Renal cortical epithelial cell (primary cell): ENCODE measurements at places on chromosomes 6 and 20. TPM values are rescaled to one million over a fixed set of nuclear protein-coding genes. Genes with fewer than 3 reads are reported as not detected.

GRCh38 chr20:25692499-25692898, 4.2 kb downstream of the ZNF337 start:
- DNase-seq: no peak

GRCh38 chr20:24769878-24770627, 179.0 kb upstream of the CST7 start:
- no peak for DNase-seq

The ZCCHC3 gene
- total RNA-seq: 6.6 and 14.4 TPM in 2 replicates

- DNase-seq: no peak
These were observed at the start of gene CALHM4 for GRCh38 chr6:116553451-116553850. Gene CALHM4, plus strand, starts transcription at chr6:116553751. Its CDS starts 43 bp downstream, at chr6:116553794.

DNA sequence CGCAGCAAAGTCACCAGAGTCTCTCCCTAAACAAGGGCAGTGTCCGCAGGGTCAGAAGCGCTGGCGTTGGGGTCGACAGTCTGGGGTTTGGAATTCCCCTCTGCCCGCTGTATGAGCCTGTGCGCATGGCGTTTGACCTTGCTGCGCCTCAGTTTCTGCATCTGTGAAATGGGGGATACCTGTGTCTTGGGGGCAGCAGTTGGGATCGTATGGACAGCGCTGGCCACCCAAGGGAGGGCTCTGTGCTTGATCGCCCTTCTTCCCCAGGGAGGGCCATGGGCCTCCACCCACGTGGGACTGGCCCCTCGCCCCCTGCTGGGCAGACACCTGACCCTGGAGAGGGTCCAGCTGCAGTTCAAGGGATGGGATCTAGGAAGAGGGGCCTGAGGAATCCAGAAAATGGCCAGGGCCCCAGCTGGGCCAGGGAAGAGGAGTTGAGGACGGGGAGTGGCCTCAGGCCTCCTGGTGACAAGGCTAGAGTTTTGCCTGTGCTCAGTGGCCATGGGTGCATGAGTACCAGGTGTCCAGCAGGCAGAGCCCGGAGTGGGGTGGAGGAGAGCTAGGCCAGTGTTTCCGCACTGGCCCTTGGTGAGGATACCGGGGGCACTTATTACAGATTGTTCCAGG, 26.4 kb upstream of the PHACTR3 start:
- no peak for DNase-seq

- peak; percentile 98 for DNase-seq
These were observed 201.4 kb downstream of the IBTK start for GRCh38 chr6:82045965-82046756.

DNA sequence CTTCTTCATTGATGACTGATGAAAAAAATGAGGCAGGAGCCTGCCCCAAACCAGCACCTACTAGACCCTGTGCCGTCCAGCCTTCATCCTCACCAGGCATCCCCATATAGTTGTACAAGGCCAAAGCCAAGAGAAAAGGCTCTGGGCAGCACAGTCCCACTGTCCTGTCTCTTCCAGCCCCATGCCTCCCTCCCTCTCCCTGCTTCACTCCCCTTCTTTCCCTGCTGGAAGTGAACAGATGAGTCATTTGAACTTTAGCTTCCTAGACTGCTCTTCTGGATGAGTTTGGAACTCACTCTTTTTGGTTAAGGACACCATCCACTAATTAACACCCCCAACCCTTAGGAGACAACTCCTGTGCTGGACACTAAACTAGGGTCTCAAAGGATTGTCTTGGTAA, 235.2 kb downstream of the LRFN2 start:
- DNase-seq: no peak

The EYA4 gene
- 0.17 and 1.1 TPM in 2 replicates for total RNA-seq

The CST2 gene
- not detected in 2 replicates for total RNA-seq

The ZNF391 gene
- 0.69 and 6.6 TPM in 2 replicates for total RNA-seq

The RIPOR2 gene
- 0.60 and 1.0 TPM in 2 replicates for total RNA-seq

The HMGCLL1 gene
- total RNA-seq: 0.45 and 0.69 TPM in 2 replicates

GRCh38 chr6:62528894-62529526, 243.0 kb upstream of the KHDRBS2 start:
- no peak for DNase-seq

The MC3R gene
- not detected in 2 replicates for total RNA-seq

- no peak for DNase-seq
These were observed 213.3 kb downstream of the CBLN4 start for GRCh38 chr20:55792049-55792448.

DNA sequence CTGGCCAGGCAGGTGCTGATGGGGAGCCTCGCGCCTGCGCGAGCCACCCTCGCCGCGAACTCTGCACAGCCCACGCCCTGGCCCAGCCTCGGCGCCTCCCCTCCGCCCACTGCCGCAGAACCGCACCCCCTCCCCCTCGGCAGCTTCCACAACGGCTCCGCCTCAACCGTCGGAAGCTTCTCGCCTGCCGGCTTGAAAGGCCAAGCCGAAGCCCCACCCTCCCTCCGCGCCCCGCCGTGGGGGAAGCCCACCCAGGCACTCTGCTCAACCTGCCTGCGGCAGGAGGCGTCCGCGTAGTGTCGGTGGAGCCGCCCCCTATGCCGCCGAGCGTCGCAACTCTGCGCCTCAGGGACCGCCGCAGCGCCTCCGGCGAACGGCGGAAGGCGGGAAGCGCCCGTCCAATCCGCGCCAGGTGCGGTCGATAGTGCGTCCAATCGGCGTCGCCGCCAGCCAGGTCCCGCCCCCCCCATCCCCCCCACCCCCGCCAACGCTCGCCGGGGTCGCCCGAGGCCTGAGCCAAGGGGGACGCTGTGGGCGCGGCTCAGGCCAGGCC, at the start of gene SYCP2:
Gene SYCP2, minus strand, starts transcription at position 342 of the 553 bp plus-strand sequence. CDS start 11,224 bp downstream, outside the sequence.
- DNase-seq: no peak

The RWDD1 gene
- total RNA-seq: 23.4 and 26.2 TPM in 2 replicates

DNA sequence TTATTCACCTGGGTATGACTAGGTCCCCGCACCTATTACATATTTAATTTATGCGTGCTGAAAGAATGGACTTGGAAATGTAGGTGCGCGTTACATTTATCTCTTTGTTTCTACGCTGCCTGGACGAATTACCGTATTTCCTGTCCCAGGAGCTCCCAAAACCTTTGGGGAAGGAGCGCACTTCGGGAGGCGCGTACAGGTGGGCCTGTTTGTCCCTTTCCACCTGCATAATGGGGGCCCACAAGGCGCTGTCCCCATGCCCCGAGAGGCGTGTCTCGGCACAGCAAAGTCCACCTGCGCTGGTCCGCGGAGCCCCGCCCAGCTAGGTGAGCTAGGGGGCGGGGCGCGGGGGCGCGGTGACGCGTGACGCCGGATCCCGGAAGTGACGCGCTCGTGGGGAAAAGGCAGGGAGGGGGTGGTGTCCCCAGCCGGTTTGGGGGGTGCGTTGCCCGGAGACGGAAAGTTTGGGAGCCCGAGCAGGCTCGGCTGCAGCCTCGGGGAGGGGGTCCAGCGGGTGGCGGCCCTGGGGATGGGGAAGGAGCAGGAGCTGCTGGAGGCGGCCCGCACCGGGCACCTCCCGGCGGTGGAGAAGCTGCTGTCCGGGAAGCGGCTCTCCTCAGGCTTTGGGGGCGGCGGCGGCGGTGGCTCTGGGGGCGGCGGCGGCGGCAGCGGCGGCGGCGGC, at the start of gene ANKS1A:
Gene ANKS1A, plus strand, starts transcription at position 382 of the 682 bp plus-strand sequence. Its CDS starts 148 bp downstream, at position 530.
- DNase-seq: no peak

- DNase-seq: no peak
These were observed 18.1 kb downstream of the SLX4IP start for GRCh38 chr20:10453241-10453640.

The C6orf58 gene
- total RNA-seq: 0.25 and 1.0 TPM in 2 replicates

DNA sequence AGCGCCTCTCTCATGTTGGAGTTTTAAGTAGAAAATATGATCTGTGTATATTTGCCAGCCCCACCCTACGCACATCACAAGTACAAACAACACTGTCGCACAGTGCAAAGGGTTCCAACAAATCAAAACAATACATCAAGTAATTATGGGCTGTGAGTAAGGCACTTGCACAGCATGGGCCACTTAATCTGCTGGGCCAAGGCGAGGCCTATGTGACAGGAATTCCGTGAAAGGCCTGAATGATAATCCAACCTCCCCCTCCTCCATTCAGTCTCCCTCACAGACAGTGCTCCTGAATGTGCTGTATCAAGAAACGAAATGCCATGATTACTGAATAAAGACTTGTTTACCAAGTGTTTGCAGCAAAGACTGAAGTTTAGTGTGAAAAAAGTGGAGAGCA, 130.1 kb upstream of the SLC2A12 start:
- DNase-seq: no peak

- DNase-seq: no peak
These were observed 263.0 kb downstream of the PAX1 start for GRCh38 chr20:21968486-21968885.

The FAM162B gene
- not detected in 2 replicates for total RNA-seq

The USP49 gene
- total RNA-seq: 0.87 and 6.3 TPM in 2 replicates

The KIF13A gene
- total RNA-seq: 23.3 and 64.6 TPM in 2 replicates

GRCh38 chr6:170285482-170285881, 5.4 kb downstream of the DLL1 start:
- DNase-seq: no peak

The PSMB1 gene
- total RNA-seq: 195 and 429 TPM in 2 replicates

The SPTLC3 gene
- 4.2 and 46.9 TPM in 2 replicates for total RNA-seq

DNA sequence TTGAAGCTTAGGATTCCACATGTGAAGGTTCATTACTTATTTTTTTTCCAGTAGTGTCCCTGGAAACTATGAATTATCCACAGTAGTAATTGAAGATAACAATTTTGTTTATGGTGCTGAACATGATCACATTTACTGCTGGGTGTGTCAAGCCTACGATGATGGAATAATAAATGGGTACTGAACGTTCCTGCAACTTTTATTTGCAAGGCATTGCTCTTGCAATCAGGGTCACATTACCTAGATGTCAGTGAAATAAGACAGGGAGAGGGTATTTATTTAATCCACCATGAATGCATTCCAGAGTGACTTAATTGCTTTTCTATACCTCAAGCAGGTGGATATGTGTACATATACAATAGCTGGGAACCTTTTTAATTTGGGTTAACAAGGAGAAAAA, 27.0 kb upstream of the MLIP start:
- DNase-seq: no peak

The C2 gene
- 1.7 TPM in 1 of 2 replicates, not detected in the other for total RNA-seq

The CCN6 gene
- total RNA-seq: 2.1 and 5.4 TPM in 2 replicates

DNA sequence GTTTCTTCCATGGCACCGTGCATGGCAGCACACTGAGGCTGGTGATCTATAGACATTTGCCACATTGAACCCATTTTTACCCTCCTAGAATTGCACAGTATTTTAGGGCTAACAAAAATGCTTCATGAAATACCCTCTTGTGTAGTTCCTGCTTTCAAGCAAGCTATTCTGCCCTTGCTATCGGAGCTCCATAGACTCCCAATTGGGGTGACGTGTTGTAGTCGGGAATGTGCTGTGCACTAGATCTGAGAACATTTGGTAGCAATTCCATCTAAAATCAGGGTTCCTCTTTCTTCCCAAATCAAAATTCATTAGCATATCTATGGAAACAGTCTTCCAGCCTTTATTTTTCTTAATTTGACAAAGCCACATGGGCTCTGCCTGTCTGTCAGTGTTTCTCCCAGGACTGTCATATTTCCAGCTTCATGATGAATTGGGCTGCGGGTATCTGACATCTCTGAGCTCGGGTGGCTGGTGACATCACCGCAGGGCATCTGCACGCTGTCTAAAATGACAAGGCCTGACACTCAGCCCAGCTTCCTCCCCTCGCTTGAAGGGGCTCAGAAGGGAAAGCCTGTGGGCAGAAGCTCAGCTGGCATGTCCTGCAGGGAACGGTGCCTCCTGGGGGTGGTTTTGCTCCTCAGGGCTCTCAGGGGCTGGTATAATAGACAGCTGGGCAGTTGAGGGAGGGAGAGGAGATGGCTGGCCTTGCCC, 406.4 kb downstream of the QKI start:
- DNase-seq: no peak

DNA sequence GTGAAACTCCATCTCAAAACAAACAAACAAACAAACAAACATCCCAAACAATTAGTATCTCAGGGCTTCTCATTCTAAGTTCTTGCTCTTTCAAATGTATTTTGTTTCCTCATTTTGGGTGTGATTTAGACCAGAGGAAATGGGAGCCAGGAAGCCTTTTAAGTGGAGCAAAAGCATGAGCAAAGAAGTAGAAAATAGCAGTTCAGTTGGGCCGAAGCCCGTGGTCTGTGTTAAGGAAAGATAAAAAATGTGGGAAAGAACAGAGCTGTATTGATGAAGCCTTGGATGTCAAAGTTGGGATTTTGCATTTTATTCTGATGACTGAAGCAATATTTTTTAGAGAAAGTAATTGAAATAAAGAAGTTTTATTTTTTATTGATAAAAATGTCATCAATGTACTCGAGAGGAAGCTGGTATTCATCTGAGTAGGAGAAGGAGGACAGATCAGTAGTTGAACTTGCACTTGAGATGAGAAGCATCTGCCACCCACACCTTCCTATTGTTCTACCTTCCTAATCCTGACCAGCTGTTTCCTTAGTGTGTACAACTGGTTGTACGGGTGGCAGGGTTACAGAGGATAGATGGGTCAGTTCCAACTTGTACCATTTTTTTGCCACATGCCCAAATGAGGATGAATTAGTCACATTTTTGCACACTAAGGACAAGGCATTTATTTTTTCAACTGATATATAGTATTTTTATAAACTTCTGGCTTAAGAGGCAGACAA, 56.1 kb downstream of the KIAA0408 start:
- no peak for DNase-seq

The C4A gene
- total RNA-seq: 1.6 and 42.4 TPM in 2 replicates

- no peak for DNase-seq
These were observed 673.5 kb upstream of the AGPAT4 start for GRCh38 chr6:161947371-161947770.

GRCh38 chr6:130187335-130188206, 35.2 kb downstream of the SAMD3 start:
- no peak for DNase-seq

The CAGE1 gene
- total RNA-seq: 0.17 TPM in 1 of 2 replicates, not detected in the other

DNA sequence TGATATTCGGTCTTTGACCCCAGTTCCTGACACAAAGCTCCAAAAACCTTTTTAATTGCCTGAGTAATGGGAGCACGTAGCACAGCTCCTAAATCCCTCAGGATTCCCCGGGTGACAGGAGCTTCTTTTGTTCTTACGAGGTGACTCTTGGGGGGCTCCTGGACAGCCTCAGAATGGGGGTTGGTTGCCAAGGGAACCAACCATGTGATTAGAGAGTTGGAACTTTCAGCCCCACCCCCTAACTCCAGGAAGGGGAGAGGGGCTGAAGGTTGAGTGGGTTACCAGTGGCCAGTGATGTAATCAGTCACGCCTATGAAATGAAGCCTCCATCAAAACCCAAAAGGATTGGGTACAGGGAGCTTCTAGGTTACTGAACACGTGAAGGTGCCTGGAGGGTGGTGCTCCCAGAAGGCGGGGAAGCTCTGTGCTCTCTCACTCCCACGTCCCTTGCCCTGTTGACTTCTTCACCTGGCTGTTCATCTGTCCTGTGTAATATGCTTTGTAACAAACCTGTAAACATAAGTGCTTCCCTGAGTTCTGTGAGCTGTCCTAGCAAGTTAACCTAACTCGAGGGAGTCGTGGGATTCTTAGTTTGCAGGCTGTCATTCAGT, 89.5 kb downstream of the CHMP4B start:
- DNase-seq: no peak

The SPAG4 gene
- 13.8 and 37.0 TPM in 2 replicates for total RNA-seq

- peak; percentile 95 for DNase-seq
These were observed 22.6 kb upstream of the RIN2 start for GRCh38 chr20:19735446-19735845.

DNA sequence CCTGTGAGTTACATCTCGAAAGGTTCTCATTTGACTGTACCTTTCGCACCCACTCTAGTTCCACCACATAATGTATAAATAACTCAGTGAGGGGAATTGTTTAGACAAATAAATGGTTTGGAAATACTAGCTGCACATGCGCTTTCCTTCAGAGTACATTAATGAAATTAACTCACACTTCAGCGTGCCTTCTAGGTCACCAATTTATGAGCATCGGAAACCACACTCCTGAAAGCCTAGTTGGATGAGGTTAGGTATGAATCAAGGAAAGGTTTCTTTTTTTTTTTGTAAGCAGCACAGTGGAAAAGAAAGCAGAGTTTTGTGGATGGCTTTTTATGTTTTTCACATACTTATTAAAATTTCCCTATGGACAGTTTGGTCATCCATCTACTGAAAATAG, 247.8 kb upstream of the TCF21 start:
- DNase-seq: peak; percentile 86

The PGC gene
- total RNA-seq: not detected in 2 replicates
